ENCODE measurements at places on chromosomes 12 and 14. TPM values are rescaled to one million over a fixed set of nuclear protein-coding genes. Genes with fewer than 3 reads are reported as not detected.

- no peak overlapping the region for H3K27ac ChIP-seq
- peaks cover 68% of the 10 kb centered on the region for H3K4me1 ChIP-seq
- no peak overlapping the region for H3K4me3 ChIP-seq
Measured at GRCh38 chr14:63493246-63493645, 49.9 kb downstream of the PPP2R5E start.

DNA sequence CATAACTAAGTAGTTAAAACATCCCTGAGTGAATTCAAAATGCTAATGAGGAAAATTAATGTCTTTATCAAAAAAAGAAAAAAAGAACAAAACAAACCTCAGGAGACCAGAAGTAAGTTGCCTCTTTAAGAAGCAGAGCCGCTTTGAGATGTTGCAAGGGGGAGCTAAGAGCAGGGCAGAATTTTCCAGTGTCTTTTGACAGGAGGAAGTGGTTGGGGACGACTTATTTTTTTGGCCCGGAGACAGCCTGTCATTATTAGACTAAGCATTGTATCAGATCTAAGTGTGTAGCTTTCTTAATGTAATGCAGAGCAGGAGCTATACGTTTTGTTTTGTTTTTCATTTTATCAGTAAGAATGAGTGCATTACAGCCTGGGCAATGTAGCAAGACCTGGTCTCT, 206.6 kb downstream of the CACNA1C start:
- H3K27me3 ChIP-seq = no peaks in the 10 kb centered on the region
- no peak for DNase-seq
- H3K27ac ChIP-seq = no peak overlapping the region
- no peaks in the 10 kb centered on the region for H3K36me3 ChIP-seq

GRCh38 chr12:81274637-81275529, 197.0 kb downstream of the ACSS3 start:
- no peak overlapping the region for H3K4me3 ChIP-seq
- no peaks in the 10 kb centered on the region for H3K27me3 ChIP-seq
- no peak for DNase-seq
- no peaks in the 10 kb centered on the region for H3K36me3 ChIP-seq

GRCh38 chr12:115204957-115205754, 521.2 kb upstream of the TBX3 start:
- DNase-seq = no peak
- H3K4me1 ChIP-seq = no peaks in the 10 kb centered on the region
- H3K27me3 ChIP-seq = no peaks in the 10 kb centered on the region
- no peak overlapping the region for H3K4me3 ChIP-seq
- no peak overlapping the region for H3K27ac ChIP-seq
- H3K36me3 ChIP-seq = no peaks in the 10 kb centered on the region

SNRNP35 gene
- total RNA-seq = 73.9 TPM

DNA sequence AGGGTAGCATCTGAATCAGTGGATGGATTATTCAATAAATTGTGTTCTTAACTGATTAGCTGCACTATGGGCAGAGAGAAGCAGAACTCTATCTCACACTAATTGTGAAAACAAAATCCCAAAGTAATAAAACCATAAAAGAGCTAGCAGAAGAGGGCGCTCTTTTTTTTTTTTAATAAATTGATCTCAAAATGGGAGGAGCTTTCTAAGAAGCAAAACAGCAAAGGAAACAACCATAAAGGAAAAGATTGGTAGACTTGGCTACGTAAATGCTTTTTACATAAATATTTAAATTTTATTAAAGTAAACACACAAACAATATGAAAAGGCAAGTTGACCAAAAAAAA, 1.5 kb upstream of the TM7SF3 start:
- DNase-seq = no peak
- no peaks in the 10 kb centered on the region for H3K27me3 ChIP-seq
- no peak overlapping the region for H3K4me3 ChIP-seq
- peaks cover 20% of the 10 kb centered on the region for H3K4me1 ChIP-seq
- H3K36me3 ChIP-seq = no peaks in the 10 kb centered on the region

- no peaks in the 10 kb centered on the region for H3K36me3 ChIP-seq
- peak overlapping the region; percentile 92 for H3K4me3 ChIP-seq
Measured at GRCh38 chr14:69151458-69152180, 1.3 kb downstream of the DCAF5 start.

GRCh38 chr12:96516472-96517430, 27.4 kb downstream of the CFAP54 start:
- no peaks in the 10 kb centered on the region for H3K4me1 ChIP-seq
- H3K27me3 ChIP-seq = no peaks in the 10 kb centered on the region
- no peak for DNase-seq
- no peak overlapping the region for H3K27ac ChIP-seq

- peaks cover 46% of the 10 kb centered on the region for H3K4me1 ChIP-seq
- H3K36me3 ChIP-seq = no peaks in the 10 kb centered on the region
- H3K27ac ChIP-seq = no peak overlapping the region
- no peak overlapping the region for H3K4me3 ChIP-seq
Measured at GRCh38 chr12:94264736-94265485, 116.5 kb downstream of the PLXNC1 start.

KCNA1 gene
- 0.85 TPM for total RNA-seq

TOMM20L gene
- not detected for total RNA-seq

DNA sequence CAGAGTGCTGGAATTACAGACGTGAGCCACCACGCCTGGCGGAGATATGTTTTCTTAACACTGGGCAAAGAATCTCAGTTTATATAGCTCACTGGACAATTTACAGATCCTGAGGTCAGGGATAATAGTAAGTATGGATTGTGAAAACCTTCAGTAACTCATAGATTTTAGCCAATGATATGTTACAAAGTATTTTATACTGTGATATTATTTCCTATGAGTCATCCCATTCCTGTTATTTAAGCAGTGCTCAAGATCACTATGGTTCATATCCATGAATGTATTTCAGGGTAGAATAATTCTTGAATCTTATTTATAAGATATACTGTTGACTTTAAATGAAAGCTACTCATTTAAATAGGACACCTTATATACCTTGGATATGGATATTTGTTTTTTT, 107.2 kb downstream of the RAD51B start:
- H3K27ac ChIP-seq = no peak overlapping the region
- no peak for DNase-seq
- no peak overlapping the region for H3K4me3 ChIP-seq
- no peaks in the 10 kb centered on the region for H3K36me3 ChIP-seq
- no peaks in the 10 kb centered on the region for H3K27me3 ChIP-seq
- no peaks in the 10 kb centered on the region for H3K4me1 ChIP-seq

DNA sequence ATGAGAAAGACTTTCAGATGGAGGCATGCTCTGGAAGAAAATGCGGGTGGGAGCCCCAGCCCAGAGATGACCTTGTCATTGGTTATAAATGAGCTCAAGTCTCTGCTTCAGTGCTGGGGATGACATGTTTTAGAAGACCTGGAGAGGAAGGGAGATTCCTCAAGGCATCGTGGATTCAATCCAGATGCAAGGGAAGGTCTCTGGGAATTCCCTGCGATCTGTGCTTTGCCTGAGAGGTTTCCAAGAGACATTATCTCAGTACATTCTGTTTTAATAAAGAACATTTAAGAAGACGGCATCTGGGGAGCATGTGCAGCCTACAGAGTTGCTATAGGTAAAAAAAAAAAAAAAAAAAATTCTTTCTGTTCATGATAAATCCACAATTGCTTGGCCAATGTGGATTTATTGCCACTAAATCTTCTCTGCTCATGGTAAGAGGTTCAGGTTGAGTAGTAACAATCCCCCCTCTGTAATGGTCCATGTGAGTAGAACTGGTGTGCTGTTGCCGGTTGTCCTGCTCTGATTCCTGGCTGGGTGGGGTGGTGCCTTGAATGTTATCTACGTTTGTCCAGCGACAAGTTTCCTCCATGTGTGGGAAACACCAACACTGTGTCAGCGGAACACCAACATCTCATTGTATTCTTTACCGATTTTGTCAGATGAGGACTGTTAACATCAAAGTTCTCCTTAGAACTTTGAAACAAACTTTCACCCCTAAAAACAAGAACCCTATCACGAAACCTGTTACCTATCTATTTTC, 230.0 kb downstream of the MSRB3 start:
- no peak for DNase-seq
- H3K27me3 ChIP-seq = no peaks in the 10 kb centered on the region
- no peaks in the 10 kb centered on the region for H3K36me3 ChIP-seq
- H3K27ac ChIP-seq = no peak overlapping the region
- no peaks in the 10 kb centered on the region for H3K4me1 ChIP-seq

DNA sequence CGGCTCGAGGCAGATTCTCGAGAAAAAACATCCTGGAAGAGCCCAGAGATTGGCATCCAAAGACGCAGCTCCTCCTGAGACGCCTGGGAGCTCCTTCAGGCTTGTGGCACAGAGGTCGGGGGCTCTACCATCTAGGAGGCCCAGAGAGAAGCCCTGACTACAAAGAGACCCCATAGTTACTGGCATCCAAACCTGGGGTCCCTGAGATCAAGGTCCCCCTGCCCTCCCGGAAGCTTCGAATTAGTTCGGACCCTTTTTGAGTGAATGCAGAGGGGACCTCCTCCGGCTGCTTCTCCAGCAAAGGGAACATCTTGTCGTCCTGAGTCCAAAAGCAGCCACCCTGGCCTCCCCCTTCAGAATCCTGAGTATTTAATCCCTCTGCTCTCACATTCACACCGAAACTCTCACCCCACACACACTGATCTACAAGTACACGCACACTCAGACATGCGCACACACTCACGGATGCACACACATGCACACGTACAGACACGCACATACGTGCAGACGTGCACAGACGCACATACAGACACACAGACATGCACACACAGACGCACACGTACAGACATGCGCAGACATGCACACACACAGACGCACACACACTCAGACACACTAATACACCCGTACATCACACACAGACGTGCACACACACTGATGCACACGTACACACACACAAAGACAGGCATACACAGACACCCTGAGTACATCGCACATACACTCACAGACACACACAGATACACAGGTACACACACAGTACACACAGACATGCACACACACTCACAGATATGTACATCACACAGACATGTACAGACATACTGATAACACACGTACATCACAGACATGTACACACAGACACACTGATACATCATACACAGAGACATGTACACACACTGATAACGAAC, 5.9 kb downstream of the ZNF605 start:
- no peak for DNase-seq
- H3K4me3 ChIP-seq = no peak overlapping the region
- H3K27me3 ChIP-seq = no peaks in the 10 kb centered on the region
- H3K27ac ChIP-seq = no peak overlapping the region

GRCh38 chr12:26122681-26123481, 2.0 kb downstream of the BHLHE41 start:
- peak; percentile 26 for DNase-seq
- no peaks in the 10 kb centered on the region for H3K36me3 ChIP-seq
- peak overlapping the region; percentile 91 for H3K4me3 ChIP-seq
- peaks cover 29% of the 10 kb centered on the region for H3K4me1 ChIP-seq

DNA sequence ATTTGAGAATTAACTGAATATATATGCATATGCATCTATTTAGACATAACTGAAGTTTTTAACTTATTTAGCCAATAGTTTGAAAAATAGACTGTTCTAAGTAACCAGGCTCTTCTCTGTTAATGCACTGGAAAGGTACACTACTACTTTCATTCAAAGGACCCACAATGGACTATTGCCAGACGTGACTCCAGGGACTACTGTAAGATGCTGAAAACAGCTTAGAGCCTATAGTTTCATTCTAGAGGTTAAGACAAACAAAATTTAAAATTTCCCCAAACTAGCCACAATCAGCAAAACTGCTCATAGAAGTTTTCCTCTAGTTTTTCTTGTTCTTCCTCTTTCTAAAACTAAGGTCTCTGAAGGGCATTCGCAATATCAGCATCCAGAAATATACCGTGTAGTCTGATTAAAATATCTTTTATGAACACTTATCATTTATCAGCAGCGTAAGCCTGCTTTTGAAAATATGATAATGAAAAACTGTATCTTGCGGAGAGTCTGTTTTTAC, 10.4 kb downstream of the APPL2 start:
- no peak overlapping the region for H3K27ac ChIP-seq
- peaks cover 6% of the 10 kb centered on the region for H3K36me3 ChIP-seq
- H3K4me1 ChIP-seq = peaks cover 58% of the 10 kb centered on the region

GRCh38 chr12:131065801-131066200, 112.1 kb downstream of the ADGRD1 start:
- DNase-seq = no peak
- H3K36me3 ChIP-seq = no peaks in the 10 kb centered on the region
- H3K27me3 ChIP-seq = no peaks in the 10 kb centered on the region
- no peaks in the 10 kb centered on the region for H3K4me1 ChIP-seq
- H3K27ac ChIP-seq = no peak overlapping the region

DNA sequence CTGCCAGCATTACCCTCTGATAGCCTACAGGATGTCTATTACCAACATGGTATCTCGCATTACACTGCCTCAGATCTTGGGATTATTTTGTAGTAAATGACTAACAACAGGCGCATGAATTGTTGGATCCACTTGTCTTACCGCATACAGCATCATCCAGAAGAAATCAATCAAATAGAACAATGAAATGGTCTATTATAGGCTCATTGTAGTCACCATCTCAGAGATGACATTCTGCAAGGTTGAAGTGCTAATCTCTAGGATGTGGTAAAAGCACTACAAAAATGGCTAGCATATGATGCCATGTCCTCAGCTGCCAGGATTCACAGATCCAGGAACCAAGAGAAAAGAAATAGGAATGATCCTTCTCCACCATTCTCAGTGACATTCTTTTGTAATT, 52.0 kb downstream of the WASHC3 start:
- no peaks in the 10 kb centered on the region for H3K4me1 ChIP-seq
- DNase-seq = no peak
- no peak overlapping the region for H3K4me3 ChIP-seq
- H3K27me3 ChIP-seq = no peaks in the 10 kb centered on the region
- H3K27ac ChIP-seq = no peak overlapping the region
- H3K36me3 ChIP-seq = peaks cover 4% of the 10 kb centered on the region

DNA sequence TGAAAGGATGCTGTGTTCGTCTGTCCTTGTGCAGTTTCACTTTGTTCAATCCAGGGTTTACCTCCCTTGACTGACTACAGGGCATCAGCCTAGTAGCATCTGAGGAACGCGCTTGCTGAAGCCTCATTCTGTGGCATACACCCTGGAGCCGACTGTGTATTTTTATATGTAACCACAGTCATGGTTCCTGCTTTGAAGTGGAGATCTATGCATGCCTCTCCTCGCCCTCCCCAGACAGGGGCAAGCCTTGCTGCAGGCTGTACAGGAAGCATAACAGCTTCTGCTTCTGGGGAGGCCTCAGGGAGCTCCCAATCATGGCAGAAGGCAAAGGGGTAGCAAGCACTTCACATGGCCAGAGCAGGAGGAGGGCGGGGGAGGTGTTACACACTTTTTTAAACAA, 262.1 kb downstream of the BCL11B start:
- H3K4me3 ChIP-seq = no peak overlapping the region
- H3K27me3 ChIP-seq = no peaks in the 10 kb centered on the region
- H3K36me3 ChIP-seq = no peaks in the 10 kb centered on the region

REP15 gene
- 8.3 TPM for total RNA-seq

DNA sequence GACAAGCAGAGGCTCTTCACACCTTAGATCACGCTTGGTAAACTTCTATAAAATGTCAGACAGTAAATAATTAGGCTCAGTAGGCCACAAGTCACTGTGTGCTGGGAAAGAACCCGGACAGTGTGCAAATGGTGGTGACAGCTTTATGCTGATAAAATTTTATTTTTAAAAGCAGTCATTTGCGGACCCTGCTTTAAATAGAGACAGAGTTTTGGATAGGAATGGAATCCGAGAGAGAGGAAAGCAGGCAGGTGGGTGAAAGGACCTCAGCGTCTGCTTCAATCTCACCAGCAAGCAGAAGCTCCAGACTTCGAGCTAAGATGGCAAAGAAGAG, 21.4 kb downstream of the ANKLE2 start:
- DNase-seq = no peak
- no peaks in the 10 kb centered on the region for H3K27me3 ChIP-seq
- H3K36me3 ChIP-seq = peaks cover 79% of the 10 kb centered on the region
- no peak overlapping the region for H3K4me3 ChIP-seq

PLEKHD1 gene
- 0.49 TPM for total RNA-seq

GRCh38 chr12:112087055-112087850, 21.3 kb downstream of the NAA25 start:
- no peak for DNase-seq
- H3K27ac ChIP-seq = no peak overlapping the region
- H3K27me3 ChIP-seq = no peaks in the 10 kb centered on the region
- peaks cover 16% of the 10 kb centered on the region for H3K36me3 ChIP-seq
- no peaks in the 10 kb centered on the region for H3K4me1 ChIP-seq

Measured in thoracic aorta (tissue), 2 donors.